ENCODE measurements at places on chromosomes 6 and 20.
A peak's percentile ranks its signal among the peaks of the same experiment; 100 is the strongest.

DNA sequence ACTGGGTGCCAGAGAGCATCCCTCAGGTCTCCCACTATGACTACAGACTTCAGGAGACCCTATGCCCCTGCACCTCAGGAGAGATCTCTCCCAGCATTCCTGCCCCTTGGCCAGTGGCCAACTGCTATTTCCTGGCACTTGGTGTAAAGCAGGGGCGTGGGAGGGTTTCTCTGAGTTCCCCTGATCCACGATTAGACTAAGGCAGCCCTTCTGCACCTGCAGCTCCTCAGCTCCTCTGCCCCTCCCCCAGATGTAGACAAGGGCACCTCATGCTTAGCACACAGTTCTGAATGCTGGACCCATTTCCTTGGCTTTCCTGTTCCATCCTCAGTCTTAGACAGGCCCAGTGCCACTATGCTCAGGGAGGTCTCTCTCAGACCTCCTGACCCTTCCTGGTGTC is 28.6 kb downstream of the EDN1 start:
- DNase-seq, result no peak
- H3K4me1 ChIP-seq, result no peaks in the 10 kb centered on the region
- H3K27me3 ChIP-seq, result no peaks in the 10 kb centered on the region
- H3K36me3 ChIP-seq, result no peaks in the 10 kb centered on the region
- H3K27ac ChIP-seq, result no peak overlapping the region

DNA sequence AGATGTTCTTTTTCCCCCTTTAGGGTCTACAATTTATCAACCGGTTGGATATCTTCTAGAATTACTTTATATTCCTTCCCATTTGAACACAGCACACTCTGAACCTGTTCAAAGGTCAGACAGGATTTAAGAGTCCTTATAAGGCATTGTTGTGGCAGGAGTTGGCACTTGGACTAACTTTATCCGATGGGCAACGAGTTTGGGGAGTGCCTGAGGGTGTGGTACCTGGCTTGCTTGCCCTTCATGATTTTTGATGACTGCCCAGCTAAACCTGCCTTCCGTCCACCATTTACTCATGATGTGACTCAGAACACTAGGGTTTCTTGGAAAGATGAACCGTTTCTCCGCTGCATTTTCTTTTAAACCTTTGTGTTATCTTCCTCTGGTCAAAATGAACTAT is 285.2 kb downstream of the FOXC1 start:
- H3K36me3 ChIP-seq, result no peaks in the 10 kb centered on the region
- peaks cover 2% of the 10 kb centered on the region for H3K4me1 ChIP-seq
- no peak overlapping the region for H3K4me3 ChIP-seq
- no peak for DNase-seq
- no peak overlapping the region for H3K27ac ChIP-seq

- H3K4me3 ChIP-seq, result no peak overlapping the region
- no peaks in the 10 kb centered on the region for H3K4me1 ChIP-seq
- no peaks in the 10 kb centered on the region for H3K36me3 ChIP-seq
- peak; percentile 84 for DNase-seq
- H3K27me3 ChIP-seq, result no peaks in the 10 kb centered on the region
Observed at GRCh38 chr6:168193816-168194721, 115.1 kb upstream of the FRMD1 start.

GRCh38 chr6:6793388-6794250 is 205.1 kb downstream of the LY86 start:
- no peak overlapping the region for H3K27ac ChIP-seq
- no peaks in the 10 kb centered on the region for H3K27me3 ChIP-seq
- no peaks in the 10 kb centered on the region for H3K36me3 ChIP-seq
- DNase-seq, result peak; percentile 3
- peaks cover 5% of the 10 kb centered on the region for H3K4me1 ChIP-seq

GRCh38 chr6:129619579-129620233 is 90.3 kb downstream of the ARHGAP18 start:
- H3K4me3 ChIP-seq, result no peak overlapping the region
- no peak overlapping the region for H3K27ac ChIP-seq
- H3K27me3 ChIP-seq, result no peaks in the 10 kb centered on the region
- DNase-seq, result no peak

DNA sequence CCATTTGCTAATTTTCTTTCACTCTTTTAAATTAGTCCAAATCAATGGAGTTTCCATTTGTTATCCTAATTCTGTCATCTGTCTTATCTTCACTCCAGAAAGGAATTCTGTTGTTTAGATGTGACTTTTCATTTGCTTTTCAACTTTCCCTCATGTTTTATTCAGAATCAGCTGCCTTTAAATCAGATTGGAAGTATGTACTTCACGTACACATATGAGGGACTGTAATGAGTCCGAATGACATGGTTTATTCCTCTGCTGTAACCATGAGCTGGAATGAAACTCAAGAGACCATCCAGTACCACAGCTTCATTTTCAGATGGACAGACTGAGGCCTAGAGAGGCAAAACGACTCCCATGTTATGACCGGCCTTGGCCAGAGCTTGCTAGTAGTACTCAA is 302.3 kb downstream of the KIF16B start:
- DNase-seq, result no peak
- peaks cover 18% of the 10 kb centered on the region for H3K4me1 ChIP-seq
- H3K36me3 ChIP-seq, result no peaks in the 10 kb centered on the region
- H3K27ac ChIP-seq, result no peak overlapping the region

DNA sequence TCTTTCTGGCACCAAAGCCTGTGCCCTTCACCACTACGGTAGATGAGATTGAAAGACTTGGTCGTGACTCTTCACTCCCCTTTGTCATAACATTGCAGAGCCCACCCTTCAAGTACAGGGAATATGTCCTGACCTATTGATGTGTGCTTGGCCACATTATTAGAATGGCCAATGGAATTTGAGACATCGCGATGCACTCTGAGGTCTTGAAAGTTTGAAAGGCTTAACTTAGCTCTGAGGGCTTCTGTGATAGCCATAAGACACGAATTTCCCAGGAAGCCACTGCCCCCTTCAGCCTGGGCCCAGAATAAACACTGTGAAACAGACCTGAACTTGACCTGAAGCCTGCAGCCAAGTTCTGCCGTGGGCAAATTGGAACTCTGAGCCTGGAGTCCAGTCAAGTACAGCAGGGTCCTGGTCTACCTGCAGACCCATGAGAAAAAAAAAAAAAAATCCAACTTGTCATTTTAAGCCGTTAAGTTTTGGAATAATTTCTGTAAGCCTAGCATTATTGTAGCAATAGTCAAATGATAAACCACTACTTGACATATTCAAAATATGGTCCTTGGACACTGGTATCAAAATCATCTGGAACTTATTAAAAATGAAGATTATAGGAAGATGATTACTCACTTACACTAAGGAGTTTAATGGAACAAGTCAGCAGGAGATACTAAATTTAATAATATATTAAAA is 36.9 kb upstream of the TRAF3IP2 start:
- H3K27me3 ChIP-seq, result no peaks in the 10 kb centered on the region
- no peaks in the 10 kb centered on the region for H3K4me1 ChIP-seq
- H3K4me3 ChIP-seq, result no peak overlapping the region
- peak; percentile 90 for DNase-seq

DNA sequence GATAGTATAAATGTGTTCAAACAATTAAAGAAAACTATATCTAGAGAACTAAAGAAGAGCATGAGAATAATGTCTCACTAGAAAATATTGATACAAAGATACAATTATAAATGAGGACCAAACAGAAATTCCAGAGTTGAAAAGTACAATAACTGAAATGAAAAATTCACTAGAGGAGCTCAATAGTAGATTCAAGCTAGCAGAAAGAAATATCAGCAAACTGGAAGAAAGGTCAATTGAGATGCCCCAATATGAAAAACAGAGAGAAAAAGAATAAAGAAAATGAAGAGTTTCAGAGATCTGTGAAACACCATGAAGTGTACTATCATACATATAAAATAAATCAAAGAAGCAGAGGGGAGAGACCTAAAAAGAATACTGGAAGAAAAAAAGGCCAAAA is 18.0 kb upstream of the BRPF3 start:
- no peaks in the 10 kb centered on the region for H3K27me3 ChIP-seq
- no peaks in the 10 kb centered on the region for H3K36me3 ChIP-seq
- H3K4me3 ChIP-seq, result no peak overlapping the region
- H3K4me1 ChIP-seq, result no peaks in the 10 kb centered on the region

GRCh38 chr6:4853782-4854511 is 77.7 kb downstream of the CDYL start:
- H3K4me1 ChIP-seq, result no peaks in the 10 kb centered on the region
- DNase-seq, result no peak
- no peaks in the 10 kb centered on the region for H3K27me3 ChIP-seq
- H3K27ac ChIP-seq, result no peak overlapping the region
- H3K4me3 ChIP-seq, result no peak overlapping the region
- no peaks in the 10 kb centered on the region for H3K36me3 ChIP-seq

DNA sequence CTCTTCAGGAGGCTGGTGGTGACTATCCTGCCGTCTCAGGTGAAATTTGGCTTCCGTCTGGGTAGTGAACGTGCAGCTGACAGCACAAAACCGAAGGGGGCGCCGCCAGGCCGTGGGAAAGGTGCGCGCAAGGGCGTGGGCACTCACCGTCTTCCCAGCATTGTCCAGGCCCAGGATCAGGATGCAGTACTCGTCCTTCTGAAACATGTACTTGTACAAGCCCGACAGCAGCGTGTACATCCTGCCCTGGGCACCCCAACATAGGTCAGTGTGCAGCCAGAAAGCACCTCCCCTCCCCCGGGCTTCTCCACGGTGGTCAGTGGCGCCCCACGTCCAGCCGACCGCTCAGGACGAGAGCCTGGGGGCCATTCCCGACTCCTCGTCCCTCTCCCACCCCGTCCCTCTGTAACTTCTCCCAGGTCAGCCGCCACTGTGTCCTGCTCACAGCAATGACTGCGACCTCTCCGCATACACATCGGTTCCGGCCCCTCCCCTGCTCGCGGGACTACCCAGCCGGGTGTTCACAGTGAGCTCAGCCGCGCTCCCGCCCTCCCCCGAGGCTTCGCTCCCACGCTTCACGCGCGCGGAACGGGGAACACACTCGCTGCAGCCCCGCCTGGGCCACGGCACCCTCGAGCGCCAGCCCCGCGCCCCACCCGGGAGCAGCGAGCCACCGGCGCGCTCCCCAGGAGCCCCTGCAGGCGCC is 771 bp downstream of the ARFRP1 start:
- H3K27ac ChIP-seq, result no peak overlapping the region
- H3K27me3 ChIP-seq, result no peaks in the 10 kb centered on the region
- H3K36me3 ChIP-seq, result peaks cover 48% of the 10 kb centered on the region
- DNase-seq, result peak; percentile 75

DNA sequence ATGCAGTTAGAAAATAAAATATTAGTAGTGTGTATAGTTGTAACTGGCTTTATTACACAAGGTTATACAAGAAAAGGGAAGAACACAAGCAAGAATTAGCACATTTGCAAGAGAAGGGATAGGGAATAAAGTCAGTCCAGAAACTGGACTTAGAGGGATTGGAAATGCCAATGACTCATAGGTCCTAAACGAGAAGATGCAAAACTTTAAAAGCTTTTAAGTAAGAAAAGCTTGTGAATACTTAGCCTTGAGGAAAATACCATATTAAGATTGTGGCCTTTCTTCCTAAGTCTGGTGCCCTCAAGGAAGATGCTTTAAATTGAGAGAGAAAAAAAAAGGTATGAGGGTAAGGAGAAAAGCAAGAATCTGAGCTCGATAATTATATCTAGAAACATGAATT is 102.3 kb upstream of the MCHR2 start:
- no peaks in the 10 kb centered on the region for H3K27me3 ChIP-seq
- H3K4me1 ChIP-seq, result no peaks in the 10 kb centered on the region
- DNase-seq, result no peak
- H3K4me3 ChIP-seq, result no peak overlapping the region
- no peak overlapping the region for H3K27ac ChIP-seq

GRCh38 chr6:118620202-118620601 is 31.2 kb downstream of the CEP85L start:
- no peak for DNase-seq
- H3K4me1 ChIP-seq, result no peaks in the 10 kb centered on the region
- no peak overlapping the region for H3K4me3 ChIP-seq
- H3K27ac ChIP-seq, result no peak overlapping the region
- H3K36me3 ChIP-seq, result no peaks in the 10 kb centered on the region
